ENCODE measurements at places on chromosomes 11 and 22. TPM values are rescaled to one million over a fixed set of nuclear protein-coding genes. Genes with fewer than 3 reads are reported as not detected.
A peak's percentile ranks its signal among the peaks of the same experiment; 100 is the strongest.

DNA sequence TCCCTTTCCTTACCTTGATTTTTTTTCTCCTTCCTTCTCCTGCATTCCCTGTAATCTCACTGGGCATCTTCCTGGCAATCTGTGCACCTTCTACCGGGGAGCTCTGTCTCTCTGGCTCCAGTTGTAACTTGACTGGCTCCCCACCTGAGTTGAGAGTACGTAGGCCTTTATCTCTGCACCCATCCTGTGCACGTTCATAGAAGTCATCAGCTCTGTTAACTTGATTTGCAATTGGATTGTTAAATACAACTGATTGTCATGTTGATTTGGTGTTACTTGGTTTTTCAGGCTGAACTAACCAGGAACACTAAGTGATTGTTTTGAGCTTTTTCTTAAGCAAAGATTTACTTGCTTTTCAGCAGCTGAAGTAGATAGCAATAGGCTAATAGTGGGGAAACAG lies 11.8 kb downstream of the SWAP70 start:
- DNase-seq = no peak

- no peak for DNase-seq
These were observed 69.5 kb downstream of the MAML2 start for GRCh38 chr11:96273507-96273906.

Gene RFPL2
- total RNA-seq = not detected

GRCh38 chr22:42919199-42919598 lies 62.1 kb upstream of the ARFGAP3 start:
- DNase-seq = peak; percentile 41

- DNase-seq = no peak
These were observed 211.9 kb downstream of the BLID start for GRCh38 chr11:121904148-121904547.

DNA sequence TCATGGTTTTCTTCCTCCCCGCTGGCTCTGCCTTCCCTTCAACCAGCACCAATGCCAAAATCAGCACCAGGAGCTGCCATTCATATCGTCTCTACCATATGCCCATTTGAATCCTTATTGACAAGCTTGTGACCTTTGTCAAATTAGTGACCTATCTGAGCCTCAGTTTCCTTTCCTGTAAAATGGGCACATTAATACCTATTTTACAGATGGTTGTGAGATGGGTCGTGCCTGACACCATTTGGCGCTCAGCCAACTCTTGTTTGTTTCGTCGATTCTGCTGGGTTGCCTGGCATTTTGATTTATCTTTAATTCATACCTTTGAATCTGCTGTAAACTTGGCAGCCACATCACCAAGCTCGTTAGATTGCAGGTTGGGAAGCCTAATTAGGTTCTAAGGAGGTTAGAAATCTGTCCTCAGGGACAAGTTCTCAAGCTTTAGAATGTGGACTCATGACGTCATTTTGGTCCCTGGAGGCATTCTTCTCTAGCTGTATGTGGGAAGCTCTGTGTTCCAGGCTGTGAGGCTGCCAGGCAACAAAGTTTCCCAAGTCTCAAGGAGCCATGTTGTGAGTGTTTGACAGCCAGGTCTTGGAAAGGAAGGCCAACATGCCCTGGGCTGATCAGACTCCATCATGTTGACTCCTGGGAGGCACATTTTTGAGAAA lies 61.0 kb downstream of the RPS6KA4 start:
- peak; percentile 7 for DNase-seq
